Effector memory CD4-positive, alpha-beta T cell (primary cell): ENCODE measurements at places on chromosomes 16 and 17.

DNA sequence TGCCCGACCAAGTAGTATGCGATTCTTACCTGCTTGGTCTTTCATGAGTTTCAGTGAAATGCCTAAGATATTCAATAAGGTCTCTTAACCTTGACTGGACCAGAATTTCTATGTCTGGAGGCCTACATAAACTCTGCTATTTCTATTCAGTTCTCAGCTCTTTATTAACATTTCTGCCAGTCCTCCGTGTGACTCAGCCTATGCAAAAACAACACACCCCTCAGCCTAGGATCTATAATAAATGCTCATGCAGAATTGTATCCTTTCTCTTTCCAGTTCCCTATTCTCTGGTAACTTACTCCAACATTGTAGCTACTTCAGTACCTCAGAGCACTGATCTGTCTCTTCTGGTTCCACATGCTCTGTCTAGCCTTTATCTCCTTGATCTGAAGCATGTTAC lies 1507.4 kb downstream of the CDH11 start:
- DNase-seq: no peak

DNA sequence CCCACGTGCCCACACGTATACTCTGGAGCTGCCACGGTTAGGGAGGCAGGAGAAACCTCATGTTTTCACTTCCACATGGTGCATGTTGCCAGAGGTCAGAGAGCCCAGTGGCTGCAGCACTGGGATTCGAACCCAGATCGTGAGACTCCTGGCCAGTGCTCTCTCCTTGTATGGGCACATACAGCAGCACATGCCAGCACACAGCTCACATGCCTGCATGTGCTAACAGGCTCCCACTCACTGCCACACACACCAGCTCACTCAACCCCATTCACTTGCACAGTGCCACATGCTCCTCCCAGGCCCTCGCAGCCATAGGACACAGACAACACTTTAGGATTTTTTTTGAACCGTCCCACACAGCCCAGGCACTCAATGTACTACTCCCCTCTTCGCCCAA lies 49.5 kb upstream of the MRPS23 start:
- no peak for DNase-seq

DNA sequence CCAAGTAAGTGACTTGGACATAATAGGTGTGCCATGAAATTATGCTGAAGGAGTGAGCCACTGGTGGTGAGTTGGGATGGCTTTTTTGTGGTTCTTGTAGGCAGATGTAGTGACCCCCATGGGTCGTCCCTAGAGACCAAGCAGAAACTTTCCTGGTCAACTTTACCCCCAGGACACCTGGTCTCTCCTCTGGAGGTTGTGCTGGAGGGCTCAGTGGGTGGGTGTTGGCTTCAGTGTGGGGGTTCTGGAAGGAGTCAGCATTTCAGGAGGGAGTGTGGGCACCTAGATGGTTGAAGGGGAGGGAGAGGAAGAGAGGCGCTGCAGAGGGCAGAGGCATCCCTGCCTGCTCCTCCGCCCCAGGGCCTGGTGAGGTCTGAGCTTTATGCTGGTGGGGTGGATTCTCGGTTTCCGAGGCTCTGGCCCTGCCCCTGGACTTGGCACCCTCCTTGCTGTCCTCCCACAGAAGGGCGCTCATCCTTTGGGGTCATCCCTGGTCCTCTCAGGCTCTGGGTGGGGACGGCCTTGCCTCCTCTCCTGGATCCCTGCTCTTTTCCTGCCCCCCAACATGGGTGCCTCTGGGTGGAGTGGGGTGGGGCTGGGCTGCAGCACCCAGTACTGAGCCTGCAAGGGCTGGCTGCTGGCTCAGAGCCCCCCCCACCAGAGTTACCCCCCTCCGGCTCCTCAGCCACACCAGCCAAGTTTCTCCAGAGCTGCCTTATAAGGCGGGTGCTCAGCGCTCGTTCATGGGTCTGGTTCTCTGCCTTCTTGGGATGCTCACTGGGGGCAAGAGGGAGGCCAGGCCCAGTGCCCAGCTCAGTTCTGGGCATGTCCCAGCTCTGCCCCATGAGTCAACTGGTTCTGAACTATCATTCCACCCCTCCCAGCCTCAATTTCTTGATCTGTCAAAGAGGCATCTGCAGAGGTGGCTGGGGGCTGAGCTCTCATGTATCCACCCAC lies 266.8 kb downstream of the SEC14L1 start:
- DNase-seq: no peak

GRCh38 chr17:50865868-50866260 lies 290 bp downstream of the TOB1 start:
- no peak for DNase-seq

DNA sequence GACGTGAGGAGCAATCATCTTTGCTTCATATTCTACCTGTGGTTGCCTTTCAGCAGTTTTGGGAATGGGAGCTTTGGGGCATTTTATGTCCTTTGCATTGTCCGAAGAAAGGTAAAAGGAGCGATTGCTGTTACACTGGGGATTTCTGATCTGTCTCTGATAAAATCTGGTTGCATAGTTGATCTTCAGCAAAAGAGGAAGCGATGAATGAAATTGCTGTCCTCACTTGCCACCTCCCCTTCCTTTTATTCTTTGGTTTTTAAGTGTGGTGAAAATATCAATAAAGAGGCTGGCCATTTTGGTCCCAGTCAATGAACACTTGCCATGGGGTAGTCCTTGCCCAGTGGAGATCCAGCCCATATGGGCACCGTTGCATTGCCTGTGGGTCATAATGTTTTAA lies 236.8 kb downstream of the MSI2 start:
- no peak for DNase-seq
